ENCODE measurements at places on chromosomes 11 and 22.

- no peak for DNase-seq
Measured at GRCh38 chr11:13972043-13972910, 9.8 kb downstream of the SPON1 start.

- no peak for DNase-seq
Measured at GRCh38 chr22:31291481-31292235, 630 bp downstream of the PIK3IP1 start.

DNA sequence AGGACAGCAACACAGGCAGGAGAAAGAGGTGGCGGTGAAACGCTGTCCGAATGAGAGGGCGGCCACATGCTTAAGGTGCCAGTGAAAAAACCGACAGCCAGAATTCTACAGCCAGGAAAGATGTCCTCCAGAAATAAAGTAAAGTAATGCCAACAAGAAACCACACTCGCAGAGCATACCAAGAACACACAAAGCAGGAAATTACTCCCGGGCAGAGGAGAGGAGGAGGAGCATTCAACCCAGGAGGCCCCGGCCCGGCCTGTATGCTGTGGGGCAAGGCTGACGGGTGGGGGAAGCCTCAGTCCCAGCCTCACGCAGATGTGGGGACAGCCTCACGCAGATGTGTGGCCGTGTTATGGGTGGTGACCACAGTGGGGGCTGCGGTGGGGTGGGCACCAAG is 28.0 kb downstream of the CHID1 start:
- DNase-seq, result no peak

DNA sequence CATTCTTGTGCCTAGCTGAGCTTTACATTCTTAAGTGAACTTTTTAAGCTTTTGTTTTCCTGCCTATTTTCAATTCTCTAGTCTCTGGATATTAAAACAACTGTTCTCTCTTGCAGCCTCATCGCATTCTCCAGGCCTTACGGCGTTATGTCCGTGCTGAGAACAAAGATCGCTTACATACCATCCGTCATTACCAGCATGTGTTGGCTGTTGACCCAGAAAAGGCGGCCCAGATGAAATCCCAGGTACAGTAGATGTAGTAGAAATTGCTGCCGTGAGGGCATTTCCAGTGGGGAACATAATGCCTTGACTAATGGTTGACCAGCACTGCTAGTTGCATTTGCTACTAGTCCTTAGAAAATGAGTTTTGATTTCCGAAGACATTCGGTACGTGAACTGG is 29.7 kb upstream of the ST14 start:
- no peak for DNase-seq

GRCh38 chr11:18849406-18849805 is 57.8 kb upstream of the PTPN5 start:
- no peak for DNase-seq
